ENCODE measurements at places on chromosomes 3 and 15.

DNA sequence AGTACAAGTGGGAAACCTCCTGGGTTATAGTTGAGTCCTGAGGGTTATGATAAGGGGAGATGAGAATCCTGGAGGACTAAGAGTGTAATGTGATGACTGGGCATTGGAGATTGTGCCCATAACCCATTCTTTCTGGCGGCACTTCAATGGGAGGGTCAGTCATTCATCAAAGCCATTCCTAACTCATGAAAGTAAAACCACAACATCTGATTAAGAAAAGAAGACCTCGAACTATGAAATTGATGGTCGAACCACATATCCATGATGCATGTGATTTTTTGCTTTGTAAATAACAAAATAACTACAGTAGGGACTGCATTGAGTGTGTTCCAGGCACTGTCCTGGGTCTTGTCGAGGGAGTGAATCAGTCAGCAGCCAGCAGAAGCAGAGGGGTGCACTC, 215.1 kb downstream of the SHQ1 start:
- no peak for DNase-seq

DNA sequence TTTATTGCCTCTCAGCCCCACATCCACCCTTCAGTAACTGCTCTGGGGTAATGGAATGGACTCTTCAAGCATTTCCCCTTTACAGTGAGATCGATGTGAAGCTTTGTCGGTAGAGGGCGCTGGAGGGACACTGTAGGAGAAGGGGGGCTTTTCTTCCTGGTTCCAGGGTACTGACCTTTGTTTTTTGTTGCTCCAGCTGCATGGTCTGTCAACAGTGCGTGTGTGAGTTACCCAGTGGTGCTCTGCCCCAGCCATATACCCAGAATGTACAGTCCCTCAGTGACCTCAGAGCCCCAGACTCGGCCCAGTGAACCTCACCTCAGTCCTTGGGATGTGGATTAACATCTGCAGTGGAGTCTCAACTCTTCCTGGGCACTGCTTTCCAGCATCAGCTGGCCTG, 180.3 kb upstream of the TSC22D2 start:
- peak; percentile 88 for DNase-seq

DNA sequence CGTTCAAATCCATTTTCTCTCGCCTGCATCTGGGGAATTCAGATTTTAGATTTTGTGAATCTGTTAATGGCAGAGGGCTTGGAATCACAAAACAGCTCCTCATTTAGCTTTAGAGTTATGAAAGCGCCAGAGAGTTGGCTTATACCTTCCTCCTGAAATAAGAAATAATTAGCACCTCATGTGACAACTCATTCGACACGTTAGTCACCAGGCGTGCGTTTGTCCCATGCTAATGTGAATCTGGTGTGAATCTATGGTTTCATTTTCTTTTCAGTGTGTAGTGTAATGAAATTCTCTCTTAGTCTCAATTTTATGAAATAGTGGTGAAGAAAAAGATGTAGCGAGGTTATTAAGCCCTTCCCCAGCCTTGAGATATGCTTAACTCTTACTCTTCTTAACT, 89.4 kb downstream of the EDEM1 start:
- no peak for DNase-seq

DNA sequence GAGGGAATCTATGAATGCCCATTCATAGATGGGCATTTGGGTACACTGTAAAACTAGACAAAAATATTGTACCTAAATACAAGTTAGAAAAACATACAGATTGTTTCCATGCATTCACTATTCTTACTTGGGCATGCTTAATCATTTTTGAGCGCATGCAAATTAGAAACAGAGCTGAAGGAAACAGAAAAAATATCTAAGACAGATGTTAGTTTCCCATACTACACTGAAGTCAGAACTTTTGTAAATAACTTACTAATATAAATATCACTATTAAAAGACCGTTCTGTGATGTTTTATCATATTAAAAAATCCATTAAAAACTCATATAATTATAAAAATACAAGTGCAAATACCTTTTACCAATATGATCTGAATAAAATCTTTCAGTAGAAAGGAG, 58.7 kb downstream of the GOLIM4 start:
- DNase-seq = no peak

- DNase-seq = no peak
These were observed 459.9 kb downstream of the RAP2B start for GRCh38 chr3:153621953-153622352.

- no peak for DNase-seq
These were observed 211.3 kb downstream of the TBC1D2B start for GRCh38 chr15:77866186-77866585.

DNA sequence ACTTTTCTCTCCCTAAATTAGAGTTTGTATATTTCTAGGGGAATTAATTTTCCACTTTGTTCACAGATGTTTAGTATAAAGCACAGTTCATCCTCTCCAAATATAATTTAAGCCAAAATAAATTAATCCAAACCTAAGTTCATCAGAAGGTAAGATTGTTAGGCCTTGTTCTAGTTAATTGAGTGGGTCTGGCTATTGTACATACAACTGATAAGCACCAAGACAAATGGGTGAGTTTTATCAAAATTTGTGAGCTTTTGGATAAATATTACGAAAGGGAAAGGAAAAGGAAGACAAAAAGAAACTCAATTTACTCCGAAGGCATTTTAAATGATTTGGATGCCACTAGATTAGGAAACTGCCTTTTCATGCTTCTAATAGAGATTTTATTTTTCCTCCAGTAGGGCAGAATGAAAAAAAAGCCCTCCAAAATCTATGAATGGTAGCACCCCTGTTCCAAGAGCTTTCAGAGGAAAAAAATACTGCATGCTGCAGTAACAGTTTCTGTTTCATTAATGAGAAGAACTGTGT, 304.0 kb downstream of the ZNF385D start:
- DNase-seq = no peak

DNA sequence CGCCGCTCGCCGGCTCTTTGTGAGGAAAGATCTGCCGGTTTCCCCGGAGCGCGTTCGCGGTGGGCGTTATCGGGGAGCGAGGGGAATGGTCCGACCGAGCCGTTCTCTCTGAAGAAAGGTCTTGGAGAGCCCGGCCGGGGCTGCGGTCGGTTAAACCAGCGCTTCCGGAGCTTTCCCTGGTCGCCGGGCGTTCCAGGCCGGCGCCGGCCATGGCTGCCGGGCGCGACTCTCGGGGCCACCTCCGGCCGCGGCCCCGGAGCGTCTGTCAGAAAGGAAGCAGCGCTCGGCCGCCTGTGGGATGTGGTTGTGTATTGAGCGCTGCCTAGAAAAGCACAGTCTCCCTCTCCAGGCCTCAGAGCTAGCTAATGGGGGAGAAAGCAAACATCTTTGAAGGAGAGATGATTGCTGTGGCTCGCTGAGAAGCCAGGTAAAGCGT, 731 bp downstream of the FYTTD1 start:
- DNase-seq = peak; percentile 77

- no peak for DNase-seq
These were observed 72.7 kb upstream of the FAM174B start for GRCh38 chr15:92728266-92728665.

- no peak for DNase-seq
These were observed 3.5 kb upstream of the SPG11 start for GRCh38 chr15:44667039-44667360.

- DNase-seq = no peak
These were observed 105.2 kb downstream of the EPHA3 start for GRCh38 chr3:89212619-89213018.

GRCh38 chr3:175495331-175495730, 636.2 kb downstream of the NAALADL2 start:
- DNase-seq = no peak

GRCh38 chr15:50390554-50391264, 33.5 kb upstream of the USP8 start:
- DNase-seq = no peak

GRCh38 chr3:30688776-30689641, 82.6 kb downstream of the TGFBR2 start:
- peak; percentile 38 for DNase-seq

GRCh38 chr15:46315434-46315833, 680.6 kb downstream of the SQOR start:
- DNase-seq = peak; percentile 23

DNA sequence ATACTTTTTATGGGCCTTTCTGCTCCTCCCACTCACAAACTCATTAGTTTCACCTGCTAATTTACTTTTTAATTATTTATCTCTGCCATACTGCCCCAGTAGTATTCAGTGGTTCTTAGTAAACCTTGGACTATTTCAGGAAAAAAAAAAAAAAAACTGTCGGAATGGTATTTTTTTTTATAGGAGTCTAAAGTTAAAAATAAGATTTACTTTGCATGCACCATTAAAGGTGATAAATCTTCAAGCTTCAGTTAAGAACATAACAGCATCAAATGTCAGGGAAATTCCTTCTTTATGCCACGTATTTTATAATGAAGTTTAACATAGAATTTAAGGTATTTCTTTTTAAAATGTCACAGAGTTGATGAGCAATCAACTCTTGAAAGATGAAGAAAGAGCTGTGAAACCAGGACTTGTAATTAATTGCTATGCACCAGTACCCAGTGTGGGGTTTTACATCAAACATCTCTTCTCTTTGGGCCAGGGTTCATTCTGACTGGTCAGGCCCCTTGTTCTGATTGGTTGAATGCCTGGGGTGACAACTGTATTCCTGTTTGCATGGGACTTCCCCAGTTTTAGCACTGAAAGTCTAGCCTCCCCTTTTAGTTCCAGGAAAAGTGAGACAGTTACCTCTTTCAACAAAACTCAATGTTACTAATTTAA, 40.3 kb upstream of the PTPRG start:
- DNase-seq = no peak

GRCh38 chr15:51190424-51191068, 95.8 kb upstream of the TNFAIP8L3 start:
- no peak for DNase-seq

- DNase-seq = no peak
These were observed 82.3 kb downstream of the ARPP21 start for GRCh38 chr3:35721628-35722027.

DNA sequence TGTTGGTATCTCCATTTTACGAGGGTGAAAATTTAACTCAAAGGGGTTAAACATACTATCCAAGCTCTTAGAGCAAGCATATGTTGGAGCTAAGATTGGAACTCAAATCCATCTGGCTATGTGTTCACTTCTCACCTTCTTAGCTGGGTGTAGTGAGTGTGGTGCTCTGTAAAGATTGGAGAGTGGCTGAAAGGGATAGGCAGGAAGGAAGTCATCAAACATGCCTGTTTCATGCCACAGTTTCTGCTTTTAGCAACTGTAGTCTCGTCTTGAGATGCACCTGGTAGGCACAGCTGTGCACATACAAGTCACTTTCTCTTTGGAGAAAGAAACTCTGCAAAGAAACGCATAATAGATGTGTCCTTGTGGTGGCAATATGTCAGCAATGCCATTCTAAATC, 189.1 kb upstream of the MDFIC2 start:
- no peak for DNase-seq

- no peak for DNase-seq
These were observed 101.0 kb upstream of the IGSF10 start for GRCh38 chr3:151561878-151562277.

DNA sequence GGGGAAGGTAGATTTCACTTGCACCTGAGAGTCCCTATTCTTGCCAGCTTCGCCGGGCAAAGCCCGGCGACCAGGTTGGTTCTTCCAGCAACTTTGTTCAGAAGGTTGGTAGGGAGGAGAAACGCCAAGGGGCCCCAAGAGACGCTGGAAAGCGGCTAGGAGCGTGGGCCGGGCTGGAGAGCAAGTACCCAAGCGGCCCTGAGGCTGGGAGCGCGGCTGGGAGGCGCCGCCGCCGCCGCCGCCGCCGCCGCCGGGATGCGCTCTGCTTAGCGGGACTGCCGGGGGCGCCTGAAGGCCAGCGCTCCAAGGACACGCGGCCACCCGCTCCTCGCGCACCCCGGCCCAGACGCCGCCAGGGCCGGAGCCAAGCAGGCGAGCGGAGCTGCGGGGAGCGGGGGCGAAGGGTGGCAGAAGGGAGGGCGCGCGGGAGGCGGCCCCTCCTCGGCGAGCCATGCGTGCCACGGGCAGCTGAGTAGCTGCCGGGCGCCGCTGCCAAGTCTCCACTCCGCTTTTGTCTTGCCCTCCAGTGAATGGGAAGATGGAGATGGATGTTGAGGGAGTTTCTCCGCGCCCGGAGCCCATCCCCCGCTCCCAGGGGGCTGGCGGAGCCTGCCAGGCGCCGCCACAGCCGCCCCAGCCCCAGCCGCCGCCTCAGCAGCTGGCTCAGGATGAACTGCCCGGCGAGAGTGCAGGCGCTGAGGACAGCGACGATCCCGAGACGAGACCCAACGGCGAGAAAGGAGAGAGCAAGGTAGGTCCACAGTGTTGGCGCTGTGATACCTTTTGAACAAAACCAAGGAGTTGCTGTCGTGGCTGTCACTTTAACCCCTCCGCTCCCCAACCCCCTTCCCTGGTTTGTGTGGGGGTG, 227.4 kb upstream of the AZI2 start:
- peak; percentile 75 for DNase-seq

GRCh38 chr3:27616031-27616430, 106.1 kb downstream of the EOMES start:
- peak; percentile 81 for DNase-seq

DNA sequence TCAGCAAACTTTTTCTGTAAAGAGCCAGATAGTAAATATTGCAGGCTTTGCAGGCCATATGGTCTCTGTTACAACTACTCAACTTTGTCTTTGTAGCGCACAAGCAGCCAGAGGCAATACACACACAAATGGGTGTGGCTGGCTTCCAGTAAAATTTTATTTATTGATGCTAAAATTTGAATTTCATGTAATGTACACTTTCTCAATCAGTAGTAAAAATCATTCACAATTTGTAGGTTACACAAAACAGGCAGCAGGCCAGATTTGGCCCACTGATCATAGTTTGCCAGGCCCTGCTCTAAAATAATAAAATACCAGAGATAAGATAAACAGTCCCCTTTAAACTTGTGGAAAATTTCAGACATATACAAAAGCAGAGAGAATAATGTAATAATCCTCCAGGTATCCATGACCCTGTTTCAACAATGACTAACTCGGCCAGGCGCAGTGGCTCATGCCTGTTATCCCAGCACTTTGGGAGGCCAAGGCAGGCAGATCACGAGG, 330.3 kb downstream of the SHQ1 start:
- no peak for DNase-seq

DNA sequence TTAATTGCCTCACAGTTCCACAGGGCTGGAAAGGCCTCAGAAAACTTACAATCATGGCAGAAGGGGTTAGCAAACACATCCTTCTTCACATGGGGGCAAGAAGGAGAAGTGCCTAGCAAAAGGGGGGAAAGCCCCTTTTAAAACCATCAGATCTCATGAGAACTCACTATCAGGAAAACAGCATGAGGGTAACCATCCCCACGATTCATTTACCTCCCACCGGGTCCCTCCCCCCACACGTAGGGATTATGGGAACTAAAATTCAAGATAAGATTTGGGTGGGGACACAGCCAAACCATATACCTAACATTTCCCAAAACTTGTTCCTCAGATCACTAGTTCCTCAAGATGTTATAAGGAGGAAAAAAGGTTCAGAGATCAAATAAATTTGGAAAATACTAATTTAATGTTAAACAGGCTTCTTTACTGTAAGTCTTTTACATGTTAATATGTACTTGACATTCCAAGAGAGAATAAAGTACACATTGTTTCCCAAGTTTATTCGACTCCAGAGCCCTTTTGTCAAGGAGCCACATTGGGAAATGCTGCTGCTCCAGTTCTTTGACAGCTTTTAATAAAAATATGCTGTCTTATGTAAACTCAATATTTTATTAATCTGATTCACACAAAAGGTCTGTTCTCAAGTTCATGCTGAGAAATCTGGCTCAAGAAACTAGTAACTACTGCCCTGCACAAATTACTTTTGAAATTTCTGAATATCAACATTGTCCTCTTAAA, 17.8 kb downstream of the HERC1 start:
- DNase-seq = no peak

- DNase-seq = no peak
These were observed 12.5 kb downstream of the ZBTB47 start for GRCh38 chr3:42666022-42666421.

Measured in NCI-H146 (cell line).